Left lung (tissue), 14 donors: ENCODE measurements at places on chromosomes 13 and 19. TPM values are rescaled to one million over a fixed set of nuclear protein-coding genes. Genes with fewer than 3 reads are reported as not detected.

The PNMA8A gene
- 1.5 TPM for total RNA-seq

The UBE2L5 gene
- total RNA-seq = not detected

The PRSS57 gene
- not detected for total RNA-seq

The SSBP4 gene
- 79.9 TPM for total RNA-seq

The URAD gene
- not detected for total RNA-seq

DNA sequence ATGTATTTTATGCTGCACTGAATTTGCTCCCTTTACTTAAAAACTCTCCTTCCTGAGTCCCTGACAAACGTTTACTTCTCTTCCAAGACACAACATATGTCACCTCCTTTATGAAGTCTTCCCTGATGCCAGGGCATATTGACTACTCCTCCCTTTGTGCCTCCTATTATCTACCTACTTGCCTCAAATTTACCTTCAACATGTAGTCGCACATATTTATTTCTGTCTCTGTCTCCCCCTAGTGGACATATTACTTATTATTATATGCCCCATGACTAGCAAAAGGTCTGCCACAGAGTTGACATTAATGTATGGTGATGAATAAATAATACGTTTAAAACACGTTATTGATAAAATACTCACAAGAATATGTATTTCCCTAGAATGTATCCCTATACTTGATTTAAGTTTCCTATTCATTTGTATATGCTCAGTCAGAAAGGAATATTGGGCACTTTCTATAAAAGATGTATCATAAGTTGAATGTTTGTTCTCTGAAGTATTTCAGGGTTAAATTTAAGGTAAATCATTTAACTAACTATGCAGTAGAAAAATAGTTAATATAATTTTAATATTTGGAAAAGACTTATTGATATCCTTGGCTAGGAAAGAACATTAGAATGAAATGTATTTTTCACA lies 250.3 kb upstream of the ATXN8OS start:
- DNase-seq = no peak

- DNase-seq = no peak
These were observed 30.7 kb upstream of the IL17D start for GRCh38 chr13:20672772-20673171.

GRCh38 chr19:30656520-30657100 lies 284.4 kb downstream of the ZNF536 start:
- DNase-seq = no peak

GRCh38 chr13:29539856-29540255 lies 55.6 kb downstream of the SLC7A1 start:
- no peak for DNase-seq

DNA sequence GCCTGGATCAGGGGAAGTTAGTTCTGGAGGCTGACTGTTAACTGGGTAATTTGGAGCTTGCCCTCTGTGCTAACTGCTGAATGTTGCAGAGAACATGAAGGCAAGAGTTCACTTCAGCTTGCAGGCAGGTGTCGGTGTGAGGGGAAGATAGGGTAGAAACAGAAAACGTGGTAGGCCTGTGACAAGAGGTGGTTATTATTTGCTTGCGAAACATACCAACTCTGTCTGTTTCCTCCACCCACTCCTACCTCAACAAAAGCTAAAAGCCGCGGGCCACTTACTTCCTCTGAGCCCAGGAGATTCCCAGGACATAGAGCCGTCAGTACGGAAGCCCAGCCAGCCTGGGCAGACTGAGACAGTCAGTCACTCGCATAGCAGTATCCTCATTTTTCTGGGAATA lies 119.2 kb upstream of the ABCC4 start:
- no peak for DNase-seq

DNA sequence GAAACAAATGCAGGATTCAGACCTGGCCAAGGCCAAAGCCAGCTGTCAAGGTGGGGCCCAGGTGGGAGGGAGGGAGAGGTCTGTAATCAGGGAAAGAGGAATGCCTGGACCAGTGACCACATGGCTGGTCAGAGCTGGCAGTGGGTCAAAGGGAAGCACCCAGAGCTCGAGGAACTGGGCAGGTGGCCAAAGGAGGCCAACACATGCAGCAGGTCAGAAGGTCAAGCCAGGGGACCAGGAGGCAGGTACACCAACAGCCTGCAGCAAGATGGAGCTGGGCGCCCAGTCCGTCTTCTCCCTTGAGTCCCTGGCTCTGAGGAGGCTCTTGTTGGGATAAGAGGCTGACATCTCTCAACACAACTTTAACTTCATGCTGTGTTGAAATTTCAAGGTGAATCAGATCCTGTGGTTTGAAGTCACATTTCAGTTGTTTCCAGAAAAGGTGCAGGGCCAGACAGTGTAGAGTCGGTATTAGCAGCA lies 17.1 kb downstream of the GPATCH1 start:
- no peak for DNase-seq

- DNase-seq = no peak
These were observed 8.0 kb upstream of the ZNF358 start for GRCh38 chr19:7507884-7508283.

- no peak for DNase-seq
These were observed 7.7 kb downstream of the IRF2BP1 start for GRCh38 chr19:45878043-45878794.

- DNase-seq = no peak
These were observed 32.8 kb upstream of the LRCH1 start for GRCh38 chr13:46520166-46520565.

- no peak for DNase-seq
These were observed 2889.6 kb upstream of the PCDH20 start for GRCh38 chr13:64305246-64305645.

DNA sequence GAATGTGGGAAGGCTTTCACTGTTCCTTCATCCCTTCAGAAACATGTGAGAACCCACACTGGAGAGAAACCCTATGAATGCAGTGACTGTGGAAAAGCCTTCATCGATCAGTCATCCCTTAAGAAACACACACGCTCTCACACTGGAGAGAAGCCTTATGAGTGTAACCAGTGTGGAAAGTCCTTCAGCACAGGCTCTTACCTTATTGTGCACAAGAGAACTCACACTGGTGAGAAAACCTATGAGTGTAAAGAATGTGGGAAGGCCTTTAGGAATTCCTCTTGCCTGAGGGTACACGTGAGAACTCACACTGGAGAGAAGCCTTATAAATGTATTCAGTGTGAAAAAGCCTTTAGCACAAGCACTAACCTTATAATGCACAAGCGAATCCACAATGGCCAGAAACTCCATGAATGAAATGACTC lies 18.6 kb downstream of the ZNF177 start:
- no peak for DNase-seq

GRCh38 chr13:31913459-31913858 lies 118.1 kb upstream of the FRY start:
- DNase-seq = no peak

DNA sequence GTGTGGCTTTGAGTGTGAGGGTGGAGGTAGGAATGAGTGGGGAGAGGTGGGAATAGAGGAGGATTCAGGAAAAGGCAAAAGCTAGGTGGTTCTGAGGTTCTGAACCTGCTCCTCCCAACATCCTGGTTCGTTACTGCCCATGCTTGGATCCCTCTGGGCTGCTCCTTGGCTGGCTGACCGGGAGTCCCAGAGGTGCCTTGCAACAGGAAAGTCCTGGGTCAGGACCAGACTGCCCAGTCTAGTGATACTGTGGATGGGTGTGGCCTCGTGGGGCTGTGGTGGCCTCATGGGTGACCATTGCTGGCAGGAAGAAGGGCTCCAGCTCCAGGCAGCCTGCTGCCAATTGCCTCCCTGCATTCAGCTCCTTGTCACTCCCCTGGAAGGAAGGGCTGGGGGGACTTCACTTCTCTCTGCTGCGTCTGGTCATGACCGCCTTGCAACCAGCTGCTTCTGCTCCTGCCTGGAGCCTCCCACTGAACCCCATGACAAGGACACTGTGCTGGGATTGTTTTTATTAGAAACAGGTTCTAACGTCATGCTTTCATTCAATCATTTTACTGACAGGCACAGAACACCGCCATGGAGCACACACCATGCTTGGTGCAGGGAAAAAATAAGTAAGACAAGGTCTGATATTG lies 61.5 kb upstream of the UBL3 start:
- DNase-seq = no peak

DNA sequence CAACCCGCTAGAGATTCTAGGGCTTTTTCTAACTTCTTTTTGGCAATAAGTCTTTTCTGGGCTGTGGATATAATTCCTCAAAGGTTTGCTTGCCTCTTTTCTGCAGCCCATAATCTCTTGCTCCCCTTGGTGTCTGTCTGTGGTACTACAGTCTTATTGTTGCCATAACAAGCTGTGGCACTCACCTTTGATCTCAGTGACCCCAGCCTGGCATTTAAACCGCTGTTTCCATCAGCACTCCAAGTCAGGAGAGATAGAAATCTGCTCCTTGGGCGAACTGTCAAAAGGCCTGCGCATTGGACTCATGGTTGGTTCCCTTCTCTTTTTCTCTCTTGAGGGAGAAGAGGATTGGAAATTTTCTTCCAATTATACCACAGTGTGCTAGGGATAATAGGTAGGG lies 14.5 kb upstream of the MPHOSPH8 start:
- no peak for DNase-seq
